ENCODE measurements at places on chromosomes 5 and 9.
A peak's percentile ranks its signal among the peaks of the same experiment; 100 is the strongest.

GRCh38 chr5:134649163-134649835 lies 714 bp downstream of the SEC24A start:
- peak; percentile 37 for DNase-seq

- peak; percentile 59 for DNase-seq
Measured at GRCh38 chr9:19471737-19472648, 63.2 kb downstream of the ACER2 start.

- DNase-seq: no peak
Measured at GRCh38 chr5:130536691-130537090, 628.4 kb downstream of the HINT1 start.

DNA sequence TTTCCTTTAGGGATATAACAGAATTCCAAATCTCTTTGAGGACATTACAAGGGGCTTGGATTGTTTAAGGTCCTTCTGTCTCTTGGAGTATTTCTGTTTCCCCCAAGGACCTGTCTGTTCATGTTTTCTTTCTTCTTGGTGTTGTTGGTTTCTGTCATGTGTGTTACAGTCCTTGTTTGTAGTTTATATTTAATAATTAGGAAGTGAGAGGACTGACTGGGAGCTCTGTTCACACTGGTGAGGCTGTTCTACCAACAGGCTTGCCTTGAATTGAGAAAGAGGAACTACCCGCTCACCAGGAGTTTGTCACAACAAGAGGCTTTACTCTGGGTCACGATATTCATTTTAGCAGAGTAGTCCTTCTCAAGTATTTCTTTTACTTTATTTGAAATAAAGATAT lies 119.2 kb upstream of the SV2C start:
- DNase-seq: no peak

DNA sequence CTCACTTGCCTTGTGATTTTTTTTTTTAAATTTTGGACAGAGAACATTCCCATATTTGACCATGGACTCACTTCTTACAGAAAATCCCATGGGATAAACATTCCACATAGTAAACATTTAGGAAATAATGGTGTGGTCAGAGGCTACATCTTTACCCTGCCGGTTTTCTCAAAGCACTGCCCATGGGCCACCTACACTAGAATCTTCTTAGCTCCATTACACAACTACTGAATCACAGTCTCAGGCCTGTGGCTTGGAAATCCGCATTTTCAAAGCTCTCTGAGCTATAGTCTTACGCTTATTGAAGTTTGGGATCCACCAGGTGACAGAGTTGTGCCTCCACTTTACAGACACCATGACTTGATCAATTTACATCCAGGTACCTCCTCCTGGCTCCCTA lies 39.4 kb downstream of the ALG2 start:
- no peak for DNase-seq

GRCh38 chr5:96844481-96844990 lies 31.8 kb upstream of the ERAP2 start:
- DNase-seq: peak; percentile 69

- peak; percentile 75 for DNase-seq
Measured at GRCh38 chr5:180831139-180832093, 28.8 kb upstream of the MGAT1 start.

GRCh38 chr5:7673658-7674057 lies 177.3 kb downstream of the CFAP90 start:
- no peak for DNase-seq

DNA sequence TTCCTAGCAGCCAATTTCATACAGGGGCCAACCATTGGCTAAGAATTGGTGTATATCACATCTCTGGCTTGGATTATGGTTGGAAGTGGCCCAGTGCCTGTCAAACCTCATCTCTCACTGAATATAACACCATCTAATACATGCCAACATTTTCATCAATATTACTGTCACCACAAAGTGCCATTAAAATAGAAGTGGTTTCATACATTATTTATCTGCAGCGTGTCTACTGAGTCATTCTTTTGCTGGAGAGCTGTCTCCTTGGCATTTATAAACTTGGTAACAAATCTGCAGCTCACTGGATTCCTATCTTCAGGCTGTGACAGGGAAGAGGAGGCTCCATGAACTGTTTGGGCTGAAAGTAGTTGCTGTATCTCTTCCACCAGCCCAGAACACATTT lies 70.9 kb downstream of the PTTG1 start:
- peak; percentile 63 for DNase-seq

DNA sequence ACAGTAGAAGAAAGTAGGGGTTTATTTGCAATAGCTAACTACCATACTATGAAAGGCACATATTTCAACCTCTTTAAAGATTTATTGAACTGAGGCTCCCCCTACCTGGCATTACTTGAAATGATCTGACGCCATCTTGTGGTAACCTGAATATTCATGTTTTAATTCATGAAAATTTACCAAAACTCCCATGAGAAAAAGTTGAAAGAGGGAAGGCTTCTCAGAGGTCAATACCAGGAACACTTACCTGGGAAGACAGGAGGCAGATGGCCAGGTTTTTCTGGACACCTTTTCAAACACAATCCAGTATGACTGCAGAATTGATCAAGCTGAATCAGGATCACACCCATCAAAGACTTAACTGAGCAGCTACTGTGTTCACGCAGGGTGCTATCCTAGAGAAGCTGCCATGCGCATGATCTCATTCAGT lies 9.4 kb downstream of the PRELID2 start:
- peak; percentile 63 for DNase-seq

- DNase-seq: no peak
Measured at GRCh38 chr9:80720579-80720978, 968.8 kb downstream of the TLE1 start.

DNA sequence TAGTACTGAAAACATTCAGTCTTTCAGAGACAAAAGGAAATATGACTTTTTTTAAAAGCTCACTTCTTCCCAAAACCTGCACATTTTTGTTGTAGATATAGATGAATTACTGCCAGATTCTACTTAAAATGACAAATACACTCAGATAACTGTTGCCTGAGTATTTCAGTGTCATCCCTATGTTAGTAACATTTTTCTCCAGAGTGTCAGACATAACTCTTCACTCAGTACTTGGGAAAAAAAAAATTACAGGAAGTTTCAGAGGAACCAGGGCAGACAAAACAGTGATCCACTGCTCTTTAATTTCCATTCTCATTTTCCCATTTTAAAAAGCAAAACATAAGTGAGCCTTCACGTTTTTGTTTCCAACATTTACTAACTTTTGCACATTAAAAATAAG lies 79.3 kb upstream of the ITGA1 start:
- DNase-seq: peak; percentile 82

GRCh38 chr5:122611406-122611805 lies 163.5 kb upstream of the SNX2 start:
- no peak for DNase-seq

GRCh38 chr5:115842952-115843351 lies 1.2 kb downstream of the AP3S1 start:
- DNase-seq: no peak

DNA sequence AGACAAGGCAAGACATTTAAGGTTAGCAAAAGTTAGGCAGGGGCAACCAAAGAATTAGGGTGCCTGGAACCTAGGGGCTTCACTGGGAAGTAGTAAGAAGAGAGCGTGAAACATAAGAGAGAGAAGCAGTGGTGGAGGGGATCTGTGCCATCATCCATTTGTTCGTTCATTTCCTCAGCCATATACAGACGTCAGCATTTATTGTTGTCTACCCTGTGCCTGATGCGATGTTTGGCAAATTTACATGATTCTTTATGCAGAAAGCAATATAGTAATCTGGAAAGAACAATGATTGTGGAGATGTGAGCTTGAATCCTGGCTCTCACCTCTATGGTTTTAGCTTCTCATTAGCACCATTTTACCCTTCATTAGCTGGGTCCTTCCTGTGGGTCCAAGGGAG lies 477.5 kb upstream of the MPDZ start:
- no peak for DNase-seq

DNA sequence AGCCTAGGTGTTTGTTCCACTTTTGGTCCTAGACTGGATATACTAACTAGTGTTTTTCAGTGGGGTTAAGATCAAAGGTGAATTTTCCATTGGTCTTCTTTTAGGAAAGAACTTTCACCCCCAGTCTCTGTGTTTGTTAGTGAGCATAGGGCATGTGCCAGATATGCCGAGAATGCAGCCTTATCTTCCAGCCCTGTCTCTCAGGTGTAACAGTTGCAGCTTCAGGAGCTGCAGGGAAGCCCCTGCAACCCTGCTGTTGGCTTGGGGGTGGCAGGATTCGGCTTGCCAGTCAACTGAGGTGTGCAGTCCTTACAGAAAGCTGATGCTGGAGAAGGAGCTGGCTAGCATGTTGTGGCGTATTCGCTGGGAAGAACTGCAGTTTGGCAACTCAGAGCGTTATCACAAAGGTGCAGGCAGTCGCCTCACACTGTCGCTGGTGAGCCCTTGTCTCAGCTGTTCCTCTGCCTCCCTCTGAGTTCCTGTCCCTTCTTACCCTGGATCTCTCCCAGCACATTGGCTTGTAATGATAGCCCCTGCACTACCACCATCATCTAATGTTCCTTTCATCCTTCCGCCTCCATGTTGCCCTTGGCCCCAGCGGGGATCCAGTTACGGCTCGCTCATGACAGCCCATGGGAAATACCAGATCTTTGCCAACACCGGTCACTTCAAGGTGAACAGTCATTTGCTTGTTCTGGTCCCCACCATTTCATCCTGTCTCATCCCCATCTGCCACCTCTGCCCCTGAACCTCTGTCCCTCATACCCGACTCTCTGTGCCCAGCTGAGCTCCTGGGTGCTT lies 10.1 kb downstream of the NPR2 start:
- DNase-seq: no peak

DNA sequence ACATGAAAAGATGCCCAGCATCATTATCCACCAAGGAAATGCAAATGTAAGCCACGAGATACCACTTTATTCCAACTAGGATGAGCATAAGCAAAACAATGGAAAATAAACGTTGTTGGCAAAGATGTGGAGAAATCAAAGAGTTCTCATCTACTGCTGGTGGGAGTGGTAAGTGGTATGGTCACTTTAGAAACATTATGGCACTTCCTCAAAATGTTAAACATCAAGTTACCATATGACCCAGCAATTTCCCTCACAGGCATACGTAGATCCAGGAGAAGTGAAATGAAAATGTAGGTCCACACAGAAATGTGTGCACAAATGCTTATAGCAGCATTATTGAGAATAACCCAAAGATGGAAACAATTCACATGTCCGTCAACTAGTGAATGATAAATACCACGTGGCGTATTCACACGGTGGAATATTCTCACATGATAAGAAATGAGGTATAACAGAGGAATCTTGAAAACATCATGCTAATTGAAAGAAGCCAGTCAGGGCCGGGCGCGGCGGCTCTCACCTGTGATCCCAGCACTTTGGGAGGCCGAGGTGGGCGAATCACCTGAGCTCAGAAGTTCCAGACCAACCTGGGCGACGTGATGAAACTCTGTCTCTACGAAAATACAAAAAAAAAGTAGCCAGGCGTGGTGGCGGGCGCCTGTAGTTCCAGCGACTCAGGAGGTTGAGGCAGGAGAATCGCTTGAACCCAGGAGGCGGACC lies 16.4 kb upstream of the FLT4 start:
- DNase-seq: no peak

- DNase-seq: no peak
Measured at GRCh38 chr9:134641990-134642384, 384 bp downstream of the COL5A1 start.

GRCh38 chr9:133103183-133103986 lies 17.7 kb downstream of the RALGDS start:
- peak; percentile 54 for DNase-seq

DNA sequence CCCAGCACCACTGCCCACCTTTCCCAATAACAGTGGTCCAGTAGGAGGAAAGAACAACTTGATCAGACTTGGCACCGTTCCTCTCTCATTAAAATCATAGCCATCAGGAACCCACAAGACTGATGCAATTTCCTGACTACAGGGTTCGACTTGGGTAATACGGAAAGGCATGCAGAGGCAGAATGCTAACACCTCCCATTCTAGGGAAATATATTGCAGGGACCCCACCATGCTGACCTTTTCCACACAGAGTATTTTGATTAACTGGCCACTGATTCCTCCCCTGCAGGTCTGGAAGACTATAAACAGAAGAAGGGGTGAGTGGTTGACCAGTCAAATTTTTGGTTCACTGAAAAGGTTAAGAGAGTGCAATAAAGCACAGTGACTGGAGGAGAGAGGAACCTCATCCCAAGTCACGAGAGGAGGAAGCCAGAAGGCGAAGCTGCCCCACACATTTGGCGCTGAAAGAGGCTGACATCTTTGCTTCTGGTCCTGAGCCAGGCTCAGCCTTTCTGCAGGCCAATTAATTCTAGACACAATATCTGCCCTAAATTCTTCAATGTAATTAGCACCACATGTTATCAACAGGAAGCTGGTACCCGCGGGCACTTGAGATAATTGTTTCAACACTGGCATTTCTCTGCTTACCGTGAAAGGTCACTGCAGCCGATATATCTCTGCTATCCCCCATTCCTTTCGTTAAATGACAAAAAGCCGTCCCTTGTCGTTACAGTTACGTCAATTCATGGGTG lies 64.7 kb upstream of the SPOCK1 start:
- DNase-seq: peak; percentile 99

DNA sequence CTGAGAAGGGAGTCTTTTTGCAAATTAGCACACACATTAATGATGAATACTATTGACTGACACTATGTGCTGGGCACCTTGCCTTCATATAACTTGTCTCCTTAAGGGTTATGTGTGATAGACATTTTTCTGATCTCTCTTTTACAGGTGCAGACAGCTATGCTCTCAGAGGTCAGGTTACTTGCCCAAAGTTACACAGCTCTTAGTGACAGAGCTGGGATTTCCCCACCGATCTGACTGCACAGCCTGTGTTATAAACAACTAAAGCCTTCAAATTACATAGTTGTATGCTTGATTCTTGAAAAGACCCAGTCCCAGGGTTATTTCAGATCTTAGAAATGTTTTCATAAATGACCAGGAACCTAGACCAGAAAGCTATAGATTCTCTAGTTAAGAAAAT lies 462.7 kb downstream of the EBF1 start:
- DNase-seq: no peak

- DNase-seq: no peak
Measured at GRCh38 chr5:138574744-138575193, 432 bp downstream of the HSPA9 start.

Measured in EH (cell line).